ENCODE measurements at places on chromosomes 11 and 22. TPM values are rescaled to one million over a fixed set of nuclear protein-coding genes. Genes with fewer than 3 reads are reported as not detected.

The BAIAP2L2 gene
- 2.3 TPM for total RNA-seq

The MISFA gene
- total RNA-seq = 2.8 TPM

The TSPO gene
- 14.8 TPM for total RNA-seq

The CASP5 gene
- total RNA-seq = not detected

The KDELR3 gene
- 7.2 TPM for total RNA-seq

The RHOD gene
- 14.8 TPM for total RNA-seq

The KCNK4 gene
- 0.31 TPM for total RNA-seq

The SLC16A8 gene
- total RNA-seq = 1.1 TPM

The RTN4R gene
- 19.0 TPM for total RNA-seq
